NCI-H1436 treated with DMSO at 0.1 percent for 48 hours (cell line): ENCODE measurements at places on chromosomes 12 and 14.

DNA sequence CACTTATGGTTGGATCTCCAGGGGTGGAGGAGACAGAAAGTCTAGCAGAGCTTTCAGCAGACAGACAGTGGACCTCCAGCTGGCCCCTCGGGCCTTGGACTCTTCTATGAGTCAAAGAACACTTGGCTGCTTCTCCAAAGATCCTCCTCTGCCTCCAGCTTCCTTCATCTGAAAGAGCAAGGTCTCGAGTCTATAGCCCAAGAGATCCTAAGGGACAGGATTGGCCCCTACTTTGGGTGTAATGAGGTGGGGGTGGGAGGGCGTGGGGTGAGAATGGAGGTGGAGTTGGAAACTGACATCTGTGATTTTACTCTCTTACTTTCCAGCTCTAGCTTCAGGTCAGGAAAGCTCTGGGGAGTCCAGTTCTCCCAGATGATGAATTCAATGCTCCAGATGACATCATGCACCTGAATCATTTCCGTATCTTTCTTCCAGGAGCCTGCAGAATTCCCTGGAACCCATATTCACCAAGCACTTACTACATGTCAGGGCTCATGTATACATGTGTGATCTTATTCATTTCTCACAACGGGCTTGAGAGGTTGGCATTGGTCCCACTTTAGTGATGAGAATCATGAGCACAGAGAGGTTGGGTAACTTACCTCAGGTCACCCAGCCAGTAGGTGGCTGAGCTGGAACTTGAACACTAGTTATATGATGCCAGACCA is 10.2 kb upstream of the PGF start:
- no peak for DNase-seq

- no peak for DNase-seq
Observed at GRCh38 chr12:62471734-62472133, 5.1 kb downstream of the MON2 start.

DNA sequence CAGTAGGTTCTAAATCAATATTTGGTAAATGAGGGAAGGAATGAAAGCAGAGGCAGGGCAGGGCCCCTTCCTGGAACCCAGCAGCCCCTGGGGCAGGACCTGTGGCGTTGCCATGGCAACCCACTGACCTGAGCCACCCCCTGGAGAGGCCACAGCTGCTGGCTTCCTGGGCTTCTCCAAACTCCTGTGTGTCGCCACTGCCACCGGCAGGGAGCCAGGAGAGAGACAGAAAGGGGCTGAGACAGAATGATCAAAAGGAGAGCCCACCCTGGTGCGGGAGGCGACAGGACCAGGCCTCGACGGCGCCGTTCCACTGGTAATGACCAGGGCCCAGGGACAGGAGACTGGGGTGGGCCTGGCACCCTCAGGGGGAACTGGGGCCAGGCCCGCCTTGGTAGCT is 18.2 kb downstream of the RFX4 start:
- DNase-seq = no peak

DNA sequence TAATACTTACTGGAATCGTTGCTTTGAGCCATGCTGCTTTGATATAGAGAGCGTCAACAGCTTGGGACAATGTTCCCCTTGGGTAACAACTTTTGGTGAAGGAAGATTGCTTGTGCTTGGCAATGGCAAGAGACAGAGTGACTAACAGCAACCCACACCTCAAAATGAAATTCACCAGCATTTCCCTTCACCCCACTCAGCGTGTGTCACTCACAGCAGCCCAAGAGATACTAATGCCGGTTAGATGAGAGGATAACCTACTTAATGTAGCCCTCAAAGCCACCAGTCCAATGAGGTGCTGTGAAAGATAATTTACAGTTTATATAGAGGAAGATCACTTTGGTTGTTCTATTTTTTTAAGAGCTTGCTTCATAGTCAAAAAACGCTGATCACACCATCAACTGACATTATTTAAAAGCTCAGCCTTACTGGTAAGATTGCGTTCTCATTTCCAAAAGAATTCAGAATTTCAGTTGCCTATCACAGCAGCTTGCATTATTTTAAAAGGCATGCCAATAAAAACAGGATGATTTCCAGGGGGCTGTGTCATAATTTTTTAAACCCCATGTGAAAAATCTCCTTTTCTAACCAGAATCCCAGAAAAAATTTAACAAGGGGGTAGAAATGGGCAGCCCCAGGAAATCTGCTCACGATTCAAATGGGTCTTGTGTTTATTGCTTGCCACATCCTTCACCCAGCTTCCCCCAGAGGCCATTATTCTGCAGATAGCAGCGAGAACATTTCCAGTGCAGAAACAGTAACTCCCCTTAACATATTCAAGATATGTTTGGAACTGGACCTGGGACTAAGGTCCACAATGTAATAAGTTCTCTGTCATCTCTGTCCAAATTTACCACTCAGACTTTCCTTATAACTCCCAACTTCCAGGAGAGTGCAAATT is at the start of gene IL26:
TSS of gene IL26 (minus strand) at position 235 of the 901 bp plus-strand sequence. CDS start at position 181, 54 bp downstream.
- DNase-seq = no peak

DNA sequence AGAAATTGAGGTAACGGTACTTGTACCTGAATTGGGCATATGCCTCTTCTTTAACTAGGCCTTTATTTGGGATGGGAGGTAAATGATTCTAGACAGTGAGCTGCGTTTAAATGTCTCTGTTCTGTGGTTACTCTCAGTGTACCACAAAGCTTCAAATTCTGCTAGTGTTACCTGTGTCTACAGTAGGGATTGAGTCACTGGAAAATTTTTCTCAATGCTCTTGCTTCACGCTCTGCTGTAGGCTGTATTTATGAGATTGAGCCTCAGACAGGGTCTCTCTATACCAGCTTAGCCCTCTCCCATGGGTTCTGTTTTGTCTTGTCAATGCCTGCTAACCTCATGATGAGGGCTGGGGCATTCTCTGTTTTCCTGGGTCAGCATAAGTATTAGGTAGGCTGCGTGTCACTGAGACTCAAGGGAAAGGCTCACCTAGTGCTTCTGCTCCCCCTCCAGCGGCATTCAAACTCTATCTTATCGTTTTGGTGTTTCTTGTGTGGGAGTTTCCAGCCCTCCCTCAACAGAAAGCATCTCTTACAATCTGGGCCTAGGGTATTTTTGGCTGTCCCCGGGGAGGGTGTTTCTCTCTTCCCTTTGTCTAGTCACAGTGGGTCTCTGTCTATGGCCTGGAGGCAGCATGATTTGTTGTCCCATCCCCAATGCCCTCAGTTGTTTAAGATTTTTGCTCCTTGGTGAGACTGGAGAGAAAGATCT is 285.8 kb downstream of the ADGRD1 start:
- no peak for DNase-seq
